ENCODE measurements at places on chromosomes 1 and 21.
A peak's percentile ranks its signal among the peaks of the same experiment; 100 is the strongest.

GRCh38 chr1:192801451-192801850 lies 7.4 kb upstream of the RGS2 start:
- DNase-seq, result no peak

GRCh38 chr1:83043244-83043643 lies 955.7 kb downstream of the TTLL7 start:
- no peak for DNase-seq

DNA sequence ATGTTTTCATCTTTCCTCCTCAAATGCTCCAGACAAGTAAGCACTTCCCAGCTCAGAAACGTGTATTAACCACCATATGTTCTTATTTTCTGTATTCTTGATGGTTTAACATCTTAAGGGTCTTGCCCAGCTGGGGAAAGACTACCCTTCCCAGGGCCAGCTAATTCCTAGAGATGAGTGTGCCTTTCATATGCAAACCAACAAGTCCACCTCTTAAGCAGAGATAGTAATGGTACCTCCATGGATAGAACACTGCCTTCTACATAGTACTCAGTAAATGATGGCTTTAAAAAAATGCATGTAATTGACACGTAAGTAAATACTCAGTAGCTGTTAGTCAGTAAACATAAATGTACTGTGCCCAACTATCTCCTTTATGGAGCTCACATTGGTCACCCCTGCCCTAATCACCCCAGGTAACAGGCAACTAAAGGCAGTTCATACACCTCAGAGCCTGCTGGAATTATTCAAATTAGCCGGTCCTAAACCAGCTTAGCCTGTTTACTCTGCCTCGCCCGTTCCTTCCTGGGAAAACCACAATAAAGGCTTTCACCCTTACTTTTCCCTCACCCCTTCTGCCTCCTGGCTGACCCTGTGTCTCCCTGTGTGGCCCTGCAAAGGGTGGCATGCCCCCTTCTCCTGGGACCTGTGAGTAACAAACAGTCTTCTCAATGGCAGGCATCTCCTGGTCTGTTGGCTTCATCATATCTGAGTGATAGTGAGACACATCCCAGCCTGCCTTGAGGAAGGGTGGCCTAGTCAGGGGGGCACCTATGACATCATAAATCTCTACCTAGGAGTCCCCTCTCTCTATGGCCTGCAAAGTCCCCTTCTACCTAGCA lies 40.1 kb upstream of the KLHDC7A start:
- DNase-seq, result no peak

GRCh38 chr1:183246436-183246835 lies 60.4 kb downstream of the LAMC2 start:
- DNase-seq, result no peak

DNA sequence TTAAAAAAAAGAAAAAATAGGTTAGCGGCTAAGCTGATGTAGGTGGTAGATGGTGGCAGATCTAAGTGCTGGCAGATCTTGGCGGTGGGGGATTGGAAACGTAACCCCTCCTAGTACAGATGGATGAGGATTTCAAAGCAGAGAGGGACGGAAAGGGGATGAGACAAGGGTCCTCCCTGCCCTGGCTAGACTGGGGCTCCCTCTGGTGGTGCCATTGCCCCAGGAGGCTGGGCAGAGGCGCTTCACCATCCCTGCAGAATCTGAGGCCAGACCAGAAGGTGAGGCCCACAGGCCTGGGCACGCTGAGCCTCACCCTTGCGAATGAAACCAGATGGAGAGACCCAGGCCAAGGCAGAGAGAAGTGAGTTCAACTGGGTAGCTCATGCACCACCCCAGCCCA lies 7.0 kb upstream of the PLEKHA6 start:
- DNase-seq, result no peak

- no peak for DNase-seq
Observed at GRCh38 chr1:75671708-75672107, 52.8 kb upstream of the ACADM start.

DNA sequence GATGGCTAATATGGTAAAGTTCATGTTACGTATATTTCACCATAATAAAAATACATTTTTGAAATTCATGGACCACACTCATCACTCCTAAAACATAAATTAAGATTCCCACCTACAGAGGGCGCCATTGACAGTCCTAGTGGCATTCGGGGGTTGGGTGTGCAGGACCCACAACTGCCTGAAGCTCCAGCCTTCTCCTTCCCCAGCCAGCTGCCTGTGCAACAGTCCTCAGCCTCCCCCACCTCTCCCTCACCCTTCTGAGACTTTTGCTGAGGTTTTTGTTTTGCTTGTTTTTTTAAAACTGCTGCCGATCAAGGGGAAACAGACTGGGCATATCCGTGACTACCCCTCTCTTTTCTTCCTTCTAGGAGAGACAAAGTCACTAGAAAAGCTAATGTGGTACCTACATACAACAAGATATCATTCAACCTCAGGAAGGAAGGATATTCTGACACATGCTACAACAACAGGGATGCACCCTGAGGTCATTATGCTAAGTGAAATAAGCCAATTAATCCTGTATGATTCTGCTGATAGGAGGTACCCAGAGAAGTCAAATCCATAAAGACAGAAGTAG lies 9.2 kb upstream of the EVA1C start:
- DNase-seq, result peak; percentile 25

DNA sequence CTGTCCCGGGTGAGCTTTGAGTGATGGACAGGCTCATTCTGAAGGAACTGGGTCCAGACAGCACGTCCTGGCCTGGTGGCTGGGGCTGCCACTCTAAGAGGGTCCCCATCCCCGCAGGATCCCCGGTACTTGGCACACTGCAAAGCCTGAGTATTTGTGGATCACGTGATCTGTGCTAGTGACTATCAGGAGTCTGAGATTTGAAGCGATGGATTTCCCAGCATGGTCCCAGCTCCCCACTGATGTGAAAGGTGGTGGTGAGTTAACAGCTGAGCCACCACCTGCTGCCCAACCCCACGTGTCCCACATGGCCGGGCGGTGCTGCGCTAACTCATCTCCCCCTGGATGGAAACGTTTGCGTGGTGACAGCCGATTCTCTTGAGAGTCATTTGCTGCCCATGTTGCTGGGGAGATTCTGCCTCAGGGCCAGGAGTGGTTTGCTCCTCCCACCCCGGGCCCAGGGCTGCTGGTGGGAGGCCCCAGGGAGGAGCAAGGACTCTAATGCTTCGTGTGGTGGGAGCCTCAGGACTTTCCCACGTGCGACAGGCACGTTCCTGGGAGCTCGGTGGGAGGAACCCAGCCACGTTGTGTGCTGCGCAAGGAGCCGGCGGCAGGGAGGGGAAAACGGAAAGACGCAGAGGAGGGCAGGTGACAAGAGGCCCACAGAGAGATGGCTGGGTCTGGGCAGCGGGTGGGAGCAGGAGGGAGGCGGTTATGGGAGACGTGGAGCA lies 15.1 kb downstream of the FAAP20 start:
- no peak for DNase-seq

GRCh38 chr1:101453844-101454243 lies 217.0 kb downstream of the S1PR1 start:
- no peak for DNase-seq

DNA sequence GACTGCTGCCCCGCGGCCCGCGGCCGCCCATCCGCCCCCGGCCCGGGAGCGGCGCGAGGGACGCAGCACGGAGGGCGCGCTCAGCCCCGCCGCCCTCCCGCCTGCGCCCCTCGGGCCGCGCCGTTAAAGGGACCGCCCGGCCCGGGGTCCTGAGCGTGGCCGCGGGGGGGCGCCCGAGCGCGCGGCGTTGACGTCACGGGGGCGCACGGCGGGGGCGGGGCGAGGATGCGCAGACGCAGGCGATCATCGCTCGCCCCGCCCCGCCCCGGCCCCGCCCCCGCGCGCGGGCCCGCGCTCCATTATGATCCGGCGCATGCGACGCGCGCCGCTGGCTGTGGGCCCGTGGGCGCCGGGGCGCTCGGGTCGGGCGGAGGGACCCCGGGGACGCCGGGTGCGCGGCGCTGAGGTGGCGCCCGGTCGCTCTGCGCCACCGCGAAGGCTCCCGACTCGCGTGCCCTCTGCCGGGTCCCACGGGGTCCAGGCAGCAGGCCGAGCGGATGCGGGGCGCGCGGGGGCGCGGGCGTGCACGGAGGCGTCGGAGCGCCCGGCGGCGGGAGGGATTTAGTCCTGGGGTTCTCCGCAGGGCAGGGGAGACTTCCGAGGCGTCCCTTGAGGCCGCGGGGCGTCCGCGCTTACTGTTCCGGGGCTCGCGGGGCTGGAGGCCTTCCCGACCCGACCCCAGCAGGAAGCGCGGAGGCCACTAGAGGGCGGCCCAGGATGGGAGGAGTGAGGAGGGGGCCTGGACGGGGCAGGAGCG lies at the start of gene DVL1:
Gene DVL1 (minus strand): TSS at position 163 of the 757 bp plus-strand sequence. CDS start 353 bp downstream, outside the sequence.
- DNase-seq, result peak; percentile 65

DNA sequence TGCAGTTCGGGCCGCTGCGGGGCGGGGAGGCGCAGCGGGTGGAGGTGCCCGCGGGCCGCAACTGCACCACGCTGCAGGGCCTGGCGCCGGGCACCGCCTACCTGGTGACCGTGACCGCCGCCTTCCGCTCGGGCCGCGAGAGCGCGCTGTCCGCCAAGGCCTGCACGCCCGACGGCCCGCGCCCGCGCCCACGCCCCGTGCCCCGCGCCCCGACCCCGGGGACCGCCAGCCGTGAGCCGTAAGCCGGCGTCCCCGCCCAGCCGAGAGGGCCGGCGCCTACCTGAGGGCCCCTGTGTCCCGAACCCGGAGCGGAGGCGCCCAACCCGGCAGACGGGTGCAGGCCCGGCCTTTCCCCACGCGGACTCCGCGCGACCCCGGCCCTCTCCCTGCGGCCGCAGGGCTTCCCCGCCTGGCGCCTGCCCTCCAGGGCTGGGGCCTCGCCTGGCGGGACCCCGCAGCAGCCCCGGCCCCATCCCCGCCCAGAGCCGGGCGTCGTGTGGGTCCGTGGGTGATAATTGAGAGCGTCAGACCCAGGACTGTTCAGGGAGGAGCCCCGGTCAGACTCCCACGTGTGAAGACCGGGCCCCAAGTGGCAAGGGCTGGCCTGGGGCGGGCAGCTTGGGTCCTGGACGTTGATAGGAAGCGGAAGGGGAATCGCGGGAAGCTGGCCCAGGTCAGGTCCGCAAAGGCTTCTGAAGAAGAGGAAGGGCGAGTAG lies 4.2 kb downstream of the VWA1 start:
- no peak for DNase-seq

GRCh38 chr1:155909894-155910293 lies 1.3 kb downstream of the RIT1 start:
- DNase-seq, result no peak

DNA sequence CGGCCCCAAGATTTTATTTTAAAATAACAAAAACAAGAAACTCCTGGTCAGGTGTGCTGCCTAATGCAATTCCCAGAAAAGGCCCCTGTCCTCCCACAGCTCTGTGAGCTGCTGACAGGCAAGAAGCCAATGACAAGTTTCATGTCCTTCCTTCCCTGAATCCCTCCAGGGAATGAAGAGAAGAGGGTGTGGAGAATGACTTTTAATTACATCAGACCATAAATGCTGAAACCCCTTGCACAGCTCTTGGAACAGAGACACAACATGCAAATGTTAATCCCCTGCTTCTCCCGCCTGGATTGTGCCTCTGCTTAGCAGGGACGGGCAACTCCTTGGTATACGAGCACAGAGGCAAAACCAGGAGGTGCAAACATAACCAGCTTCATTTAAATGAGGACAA lies 228.1 kb upstream of the CAMK1G start:
- no peak for DNase-seq

DNA sequence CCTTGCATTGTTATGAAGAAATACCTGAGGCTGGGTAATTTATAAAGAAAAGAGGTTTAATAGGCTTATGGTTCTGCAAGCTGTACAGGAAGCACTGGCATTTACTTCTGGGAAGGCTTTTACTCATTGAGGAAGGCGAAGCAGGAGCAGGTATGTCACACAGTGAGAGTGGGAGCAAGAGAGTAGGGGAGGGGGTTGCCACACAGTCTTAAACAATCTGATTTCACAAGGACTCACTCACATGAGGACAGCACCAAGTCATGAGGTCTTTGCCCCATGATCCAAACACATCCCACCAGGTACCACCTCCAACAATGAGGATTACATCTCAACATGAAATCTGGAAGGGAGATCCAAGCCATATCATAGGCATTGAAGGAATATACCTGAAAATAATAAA lies 127.2 kb downstream of the EVI5 start:
- DNase-seq, result no peak

DNA sequence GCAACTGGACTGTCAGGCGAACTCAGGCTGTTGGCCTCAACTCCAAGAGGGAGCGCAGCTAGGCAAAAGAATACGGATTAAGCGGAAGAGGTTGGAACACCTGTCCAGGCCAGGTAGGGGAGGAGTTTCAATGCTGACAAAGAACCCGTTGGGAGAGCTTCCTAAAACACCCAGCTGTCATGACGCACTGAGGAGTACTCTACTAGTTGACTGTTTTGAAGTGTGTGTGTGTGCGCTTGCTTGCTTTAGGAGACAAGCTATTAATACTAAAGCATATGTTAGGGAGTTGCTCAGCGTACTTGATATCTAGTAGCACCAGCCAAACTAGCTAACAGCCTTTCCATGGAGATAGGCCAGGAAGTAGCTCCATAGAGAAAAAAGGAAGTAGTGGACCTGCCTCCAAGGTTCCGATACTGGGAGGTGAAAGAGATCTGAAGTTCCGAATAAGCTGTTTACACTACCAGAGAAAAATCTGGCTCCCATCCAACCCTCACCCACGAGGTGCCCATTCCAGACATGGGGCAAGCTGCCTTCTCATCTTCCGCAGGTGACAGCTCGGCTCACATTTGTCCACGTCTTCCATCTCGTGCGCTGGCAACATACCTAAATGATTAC lies 974 bp upstream of the FNBP1L start:
- DNase-seq, result no peak

DNA sequence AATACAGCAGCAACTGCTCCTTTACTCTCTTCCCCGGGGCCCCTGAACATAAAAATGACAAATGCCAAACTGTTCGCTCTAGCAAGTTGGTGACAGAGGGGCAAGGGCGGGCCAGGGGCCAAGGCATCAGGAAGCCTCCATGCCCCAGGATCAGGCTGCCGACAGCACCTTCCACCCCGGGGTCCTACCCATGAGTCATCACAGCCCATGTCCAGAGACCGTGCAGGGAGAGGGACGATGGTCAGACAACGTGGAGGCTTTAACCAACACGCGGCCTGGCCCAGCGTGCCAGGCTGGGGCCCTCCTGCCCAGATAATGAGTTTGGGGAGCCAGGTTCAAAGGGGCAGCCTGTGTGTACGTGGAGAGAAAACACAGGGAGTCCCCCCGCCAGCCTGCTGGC lies 90.5 kb downstream of the CASZ1 start:
- no peak for DNase-seq

DNA sequence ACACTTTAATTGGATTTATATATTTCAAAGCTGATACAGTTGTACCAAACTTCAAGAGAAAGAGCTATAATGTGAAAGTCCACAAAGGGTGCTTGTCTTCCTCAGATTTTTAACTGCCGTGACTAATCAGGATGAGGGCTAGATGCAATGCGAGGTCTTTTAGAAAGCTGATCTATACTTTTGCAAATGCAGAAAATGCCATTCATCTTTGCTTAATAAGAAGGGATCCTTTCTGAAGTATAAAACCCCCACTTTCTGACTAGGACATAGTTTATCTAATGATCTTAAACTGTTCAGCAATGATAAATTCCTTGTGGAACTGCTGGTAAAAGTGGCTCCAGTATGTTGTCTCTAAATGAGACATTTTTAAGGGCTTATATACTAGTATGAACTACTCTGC lies 102.7 kb upstream of the NGF start:
- DNase-seq, result no peak

Data from effector CD8-positive, alpha-beta T cell (primary cell).